Activated CD8-positive, alpha-beta memory T cell treated with anti-CD3 and anti-CD28 coated beads for 1 hour (primary cell): ENCODE measurements at places on chromosomes 7 and 10.

GRCh38 chr7:104967088-104967487, 46.9 kb upstream of the KMT2E start:
- DNase-seq: no peak

DNA sequence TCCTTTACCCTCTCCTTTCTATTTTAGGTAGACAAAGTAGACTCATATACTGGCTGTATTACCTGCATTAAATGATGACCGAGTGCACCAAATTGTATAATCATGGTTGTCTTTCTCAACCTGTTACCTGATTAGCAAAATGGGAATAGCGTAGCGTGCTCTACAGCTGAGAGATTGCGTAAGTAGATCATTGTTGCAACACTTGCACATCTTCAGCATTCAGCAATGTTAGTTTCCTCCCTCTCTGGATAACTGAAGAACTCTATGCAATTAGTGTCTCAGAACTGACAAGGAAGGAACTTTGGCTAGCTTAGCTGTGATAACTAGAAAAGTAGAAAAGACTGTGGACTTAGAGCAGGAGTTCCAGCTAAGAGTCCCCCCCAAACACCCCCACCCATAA, 787.4 kb downstream of the PHTF2 start:
- no peak for DNase-seq

- DNase-seq: no peak
Observed at GRCh38 chr7:25565002-25565401, 336.7 kb upstream of the NPVF start.

- no peak for DNase-seq
Observed at GRCh38 chr7:18520450-18521235, 25.1 kb downstream of the HDAC9 start.

DNA sequence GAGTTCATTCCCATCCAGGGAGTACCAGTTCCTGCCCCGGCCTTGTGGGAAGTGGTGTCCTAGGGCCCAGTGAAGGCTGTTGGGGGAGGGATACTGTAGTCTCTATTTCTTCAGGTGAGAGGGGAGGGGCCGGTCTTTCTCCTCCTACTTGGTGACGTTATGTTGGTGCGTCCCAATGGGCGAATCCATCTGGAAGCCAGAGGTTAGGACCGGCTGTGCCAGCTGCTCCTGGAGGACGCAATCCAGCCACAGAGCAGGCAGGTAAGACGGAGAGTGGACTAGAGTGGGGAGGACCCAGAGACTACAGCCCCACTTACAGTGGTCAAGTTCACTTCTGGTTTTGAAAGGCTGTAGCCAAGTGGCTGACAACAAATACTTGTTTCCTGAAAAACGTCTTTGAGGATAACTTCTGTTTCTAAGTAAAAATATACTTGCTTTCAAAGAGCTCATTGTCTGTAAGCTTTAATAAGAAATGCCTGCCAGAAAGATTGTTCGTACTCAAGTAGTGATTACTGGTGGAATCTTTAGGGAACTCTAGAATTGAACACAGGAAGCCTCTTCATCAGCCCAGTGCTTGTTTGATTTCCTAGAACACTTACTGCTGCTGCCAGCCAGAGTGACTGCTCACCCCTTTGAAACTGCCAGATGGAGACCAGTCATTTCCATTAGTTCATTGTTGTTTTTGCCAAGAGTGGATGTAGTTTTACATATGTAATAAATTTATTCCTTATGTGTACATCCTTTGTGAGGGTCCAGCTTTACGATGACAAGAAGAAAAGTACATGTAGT, 25.4 kb downstream of the RBM33 start:
- no peak for DNase-seq

- no peak for DNase-seq
Observed at GRCh38 chr10:85547460-85548023, 819.1 kb downstream of the GRID1 start.
